ENCODE measurements at places on chromosomes 5 and 9. TPM values are rescaled to one million over a fixed set of nuclear protein-coding genes. Genes with fewer than 3 reads are reported as not detected.

- no peak for DNase-seq
These were observed 99.0 kb downstream of the GABRA1 start for GRCh38 chr5:161946911-161947310.

- DNase-seq, result no peak
These were observed 106.2 kb upstream of the TUT7 start for GRCh38 chr9:86460216-86461002.

- peak; percentile 55 for DNase-seq
These were observed 16.7 kb downstream of the FAM193B start for GRCh38 chr5:177537389-177538361.

DNA sequence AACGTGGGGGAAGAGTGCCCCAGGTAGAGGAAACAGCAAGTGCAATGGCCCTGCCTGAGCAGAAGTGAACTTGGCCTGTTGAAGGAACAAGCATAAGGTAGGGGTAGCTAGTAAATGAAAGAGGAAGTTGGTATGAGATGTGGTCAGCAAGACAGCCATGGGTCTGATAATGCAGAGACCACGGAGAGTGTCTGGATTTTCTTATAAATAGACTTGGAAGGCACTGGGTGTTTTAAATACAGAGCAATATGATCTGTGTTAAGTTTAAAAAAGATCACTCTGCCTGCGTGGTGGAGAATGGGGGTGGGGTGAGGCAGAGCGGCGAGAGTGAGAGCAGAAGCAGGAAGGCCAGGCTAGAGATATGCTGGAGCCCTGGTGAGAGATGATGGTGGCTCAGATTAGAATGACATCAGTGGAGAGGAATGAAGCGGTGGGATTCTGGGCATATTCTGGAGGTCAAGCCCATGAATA is 4.2 kb downstream of the ADAM19 start:
- DNase-seq, result peak; percentile 47

GRCh38 chr5:673831-674629 is 19.1 kb downstream of the TPPP start:
- peak; percentile 38 for DNase-seq

GRCh38 chr5:39093352-39093751 is 19.2 kb upstream of the RICTOR start:
- DNase-seq, result no peak

GRCh38 chr5:122517091-122517490 is 205.1 kb downstream of the SNCAIP start:
- no peak for DNase-seq

GRCh38 chr9:132351404-132352045 is 3.3 kb downstream of the SETX start:
- DNase-seq, result no peak

- no peak for DNase-seq
These were observed 13.3 kb downstream of the CORO2A start for GRCh38 chr9:98178874-98179850.

DNA sequence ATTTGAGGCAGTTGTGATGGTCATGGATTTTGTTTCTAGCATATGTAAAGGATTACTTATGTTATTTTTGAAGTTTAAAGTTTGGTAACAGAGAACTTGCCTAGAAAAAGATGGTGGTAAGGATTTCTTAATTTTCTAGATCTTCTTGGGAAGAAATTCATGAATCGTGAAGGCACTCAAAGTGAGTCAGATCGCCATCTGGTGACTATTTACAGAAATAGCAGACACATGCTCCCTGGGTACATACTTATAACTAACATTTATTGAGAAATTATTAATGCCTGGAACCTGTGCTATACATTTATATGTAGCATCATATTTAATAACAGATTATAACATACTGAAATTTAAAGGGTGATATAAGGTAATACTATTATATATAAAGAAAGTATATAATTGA is 299.7 kb downstream of the IZUMO3 start:
- no peak for DNase-seq

GRCh38 chr5:176881816-176882566 is 17.2 kb downstream of the HK3 start:
- DNase-seq, result no peak

- no peak for DNase-seq
These were observed 58.0 kb upstream of the JAK2 start for GRCh38 chr9:4927043-4927471.

The HMMR gene
- total RNA-seq, result not detected

The PCDHA4 gene
- not detected for total RNA-seq

The C9orf153 gene
- not detected for total RNA-seq

The PRDM9 gene
- total RNA-seq, result not detected

The SYK gene
- total RNA-seq, result 3.0 TPM
